H9 (cell line): ENCODE measurements at places on chromosomes 2 and 18. TPM values are rescaled to one million over a fixed set of nuclear protein-coding genes. Genes with fewer than 3 reads are reported as not detected.

DNA sequence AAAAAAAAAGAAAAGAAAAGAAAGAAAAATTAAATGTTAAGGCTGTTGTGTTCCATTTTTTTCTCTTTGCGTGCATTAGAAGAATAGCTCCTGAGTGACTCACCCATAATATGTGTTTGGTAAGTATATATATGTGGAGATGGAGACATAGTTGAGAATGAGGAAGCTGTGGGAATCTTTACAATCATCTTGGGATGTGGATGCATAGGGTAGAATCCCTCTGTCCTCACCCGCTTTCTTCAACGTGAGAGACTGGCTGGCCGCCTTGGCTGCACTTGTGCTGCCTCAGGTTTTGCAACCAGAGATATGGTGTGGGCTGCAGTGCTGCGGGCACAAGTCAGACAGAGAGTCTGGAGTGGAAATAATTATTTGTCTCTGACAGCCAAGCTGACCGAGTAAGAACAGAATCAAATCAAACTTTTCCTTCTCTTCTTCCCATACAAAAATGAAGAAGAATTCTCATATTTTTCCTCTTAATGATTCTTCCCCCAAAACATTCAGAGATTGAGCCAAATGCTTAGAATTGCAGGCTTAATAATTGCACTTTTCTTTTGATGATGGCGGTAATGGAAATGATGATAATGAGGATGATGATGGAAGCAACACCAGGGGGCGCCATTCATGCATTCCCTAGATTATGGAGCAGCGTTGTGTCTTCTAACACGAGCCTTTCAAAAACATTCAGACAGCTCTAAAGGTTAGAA lies 48.5 kb downstream of the SERPINB7 start:
- no peak for DNase-seq
- no peaks in the 10 kb centered on the region for H3K4me1 ChIP-seq
- H3K27me3 ChIP-seq: no peaks in the 10 kb centered on the region
- H3K4me3 ChIP-seq: no peak overlapping the region

DNA sequence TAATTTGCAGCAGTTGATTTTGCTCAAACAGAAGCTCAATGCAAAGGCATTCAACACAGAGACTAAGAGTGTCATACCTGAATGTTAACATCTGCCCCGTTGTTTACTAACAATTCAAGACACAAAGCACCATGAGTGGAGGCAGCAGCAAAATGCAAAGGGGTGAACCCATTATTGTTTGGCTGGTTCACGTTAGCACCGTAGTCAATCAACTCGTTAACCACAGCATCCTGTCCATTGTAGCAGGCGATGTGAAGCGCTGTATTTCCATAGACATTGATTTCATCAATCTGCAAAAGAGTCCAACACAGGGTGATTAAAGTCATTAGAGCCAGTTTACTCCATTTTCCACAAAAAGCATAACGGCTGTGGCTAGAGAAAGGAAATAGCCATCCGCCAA lies 189.3 kb downstream of the ANKRD44 start:
- H3K27me3 ChIP-seq: no peaks in the 10 kb centered on the region
- no peak overlapping the region for H3K27ac ChIP-seq
- DNase-seq: no peak
- H3K4me3 ChIP-seq: no peak overlapping the region

DNA sequence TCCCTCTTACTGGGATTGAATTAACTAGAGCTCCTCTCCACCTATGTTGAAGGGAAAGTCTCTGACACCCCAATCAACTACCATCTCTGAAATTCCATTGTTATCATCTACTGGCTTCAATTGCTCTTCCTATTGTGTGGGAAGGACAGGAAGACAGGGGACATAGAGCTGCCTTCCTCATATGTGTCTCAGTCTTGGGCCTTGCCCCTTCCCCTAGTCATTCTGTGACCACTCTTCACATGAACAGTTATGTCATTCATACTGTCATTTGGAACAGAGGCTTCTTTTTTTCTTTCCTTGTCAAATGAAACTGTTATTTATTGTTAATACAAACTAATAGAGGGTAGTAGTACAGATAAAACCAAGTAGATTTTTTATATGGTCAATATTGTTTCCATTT lies 69.6 kb upstream of the EMILIN2 start:
- H3K4me1 ChIP-seq: no peaks in the 10 kb centered on the region
- H3K36me3 ChIP-seq: peaks cover 55% of the 10 kb centered on the region
- no peak overlapping the region for H3K27ac ChIP-seq
- H3K27me3 ChIP-seq: no peaks in the 10 kb centered on the region
- no peak for DNase-seq

DNA sequence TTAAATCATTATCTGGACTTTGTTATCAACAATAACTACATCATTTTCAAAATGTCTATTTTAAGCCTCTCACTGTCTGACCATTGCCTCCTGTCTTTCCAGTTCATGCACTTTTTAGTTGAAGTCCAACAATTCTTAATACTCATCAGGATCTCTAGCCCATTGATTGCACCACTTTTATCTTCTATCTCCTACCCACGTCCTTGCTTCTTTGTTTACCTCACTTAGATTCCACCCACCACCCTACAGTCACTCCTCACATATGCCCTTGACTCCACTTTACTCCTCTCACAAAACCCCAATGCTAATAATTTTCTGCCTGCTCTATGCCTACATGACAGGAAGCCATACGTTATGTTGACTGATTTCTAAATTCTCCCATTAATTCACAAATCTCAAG lies 21.9 kb downstream of the TACR1 start:
- H3K27ac ChIP-seq: no peak overlapping the region
- peaks cover 9% of the 10 kb centered on the region; the same call in 1 of the 2 replicates for H3K4me1 ChIP-seq
- DNase-seq: no peak
- peaks cover 5% of the 10 kb centered on the region; the same call in 1 of the 2 replicates for H3K36me3 ChIP-seq
- H3K4me3 ChIP-seq: no peak overlapping the region

DNA sequence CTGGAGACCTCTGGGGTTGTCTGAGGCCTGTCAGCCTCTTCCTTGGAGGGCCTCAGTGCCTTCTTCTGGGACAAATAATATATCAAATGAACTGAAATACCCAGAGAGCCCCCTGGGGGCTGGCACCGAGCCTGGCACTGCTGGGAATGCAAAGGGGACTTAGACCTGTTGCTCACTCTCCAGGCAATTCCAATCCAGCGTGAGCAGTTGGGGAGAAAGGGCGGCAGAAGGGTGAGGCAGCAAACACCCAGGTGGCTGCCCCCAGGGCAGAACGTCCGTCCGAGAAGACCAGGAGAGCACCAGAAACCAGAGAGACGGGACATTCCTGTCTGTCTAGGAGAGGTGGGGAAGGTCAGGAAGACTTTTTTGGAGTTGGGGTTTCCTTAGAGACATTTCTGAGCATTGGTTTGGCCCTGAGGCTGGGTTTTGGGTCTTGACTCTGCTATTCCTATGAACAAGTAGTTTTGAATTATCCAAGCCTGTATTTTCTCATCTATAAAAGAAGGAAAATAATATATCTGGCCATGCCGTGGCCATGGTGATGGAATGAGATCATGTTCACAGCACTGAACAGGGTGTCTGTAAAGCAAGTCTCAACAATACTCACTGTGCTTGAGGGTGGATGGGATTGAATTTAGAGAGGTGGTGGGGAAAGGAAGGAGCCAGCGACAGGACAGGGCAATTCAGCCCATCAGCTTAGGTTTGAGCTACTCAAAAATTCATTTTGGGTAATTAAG lies 44.3 kb upstream of the ZBTB7C start:
- no peaks in the 10 kb centered on the region for H3K4me1 ChIP-seq
- no peak overlapping the region for H3K4me3 ChIP-seq
- H3K27ac ChIP-seq: no peak overlapping the region
- no peaks in the 10 kb centered on the region for H3K36me3 ChIP-seq

DNA sequence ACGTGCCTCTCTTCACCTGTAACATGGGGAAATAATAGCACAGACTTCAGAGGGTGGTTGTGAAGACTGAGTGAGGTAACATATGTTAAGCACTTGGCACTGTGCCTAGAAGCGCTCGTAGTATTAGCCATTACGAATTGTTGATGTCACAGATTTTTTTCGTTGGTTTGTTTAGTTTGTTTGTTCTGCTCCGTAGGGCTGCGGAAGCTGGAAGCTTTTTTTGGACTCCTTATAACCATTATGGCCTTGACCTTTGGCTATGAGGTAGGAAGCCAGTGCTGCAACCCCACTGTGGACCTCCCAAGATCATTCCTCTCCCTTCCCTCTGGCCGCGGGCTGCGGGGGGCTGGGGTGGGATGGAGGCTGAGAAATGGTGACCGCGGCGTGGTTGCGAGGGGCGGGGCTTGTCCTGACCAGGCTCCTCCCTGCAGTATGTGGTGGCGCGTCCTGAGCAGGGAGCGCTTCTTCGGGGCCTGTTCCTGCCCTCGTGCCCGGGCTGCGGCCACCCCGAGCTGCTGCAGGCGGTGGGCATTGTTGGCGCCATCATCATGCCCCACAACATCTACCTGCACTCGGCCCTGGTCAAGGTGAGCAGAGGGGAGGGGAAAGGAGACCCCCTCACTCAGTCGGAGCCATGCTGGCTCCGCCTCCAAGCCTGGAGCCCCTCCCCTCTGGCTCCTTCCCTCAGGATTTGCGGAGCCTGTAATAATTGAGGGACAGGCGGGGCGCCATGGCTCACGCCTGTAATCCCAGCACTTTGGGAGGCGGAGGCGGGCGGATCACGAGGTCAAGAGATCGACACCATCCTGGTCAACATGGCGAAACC lies 5.5 kb downstream of the SLC11A1 start:
- H3K4me3 ChIP-seq: peak overlapping the region; percentile 86
- H3K27me3 ChIP-seq: peaks cover 2% of the 10 kb centered on the region; the same call in 1 of the 2 replicates
- H3K27ac ChIP-seq: no peak overlapping the region
- peak; percentile 88 for DNase-seq
- H3K4me1 ChIP-seq: no peaks in the 10 kb centered on the region

DNA sequence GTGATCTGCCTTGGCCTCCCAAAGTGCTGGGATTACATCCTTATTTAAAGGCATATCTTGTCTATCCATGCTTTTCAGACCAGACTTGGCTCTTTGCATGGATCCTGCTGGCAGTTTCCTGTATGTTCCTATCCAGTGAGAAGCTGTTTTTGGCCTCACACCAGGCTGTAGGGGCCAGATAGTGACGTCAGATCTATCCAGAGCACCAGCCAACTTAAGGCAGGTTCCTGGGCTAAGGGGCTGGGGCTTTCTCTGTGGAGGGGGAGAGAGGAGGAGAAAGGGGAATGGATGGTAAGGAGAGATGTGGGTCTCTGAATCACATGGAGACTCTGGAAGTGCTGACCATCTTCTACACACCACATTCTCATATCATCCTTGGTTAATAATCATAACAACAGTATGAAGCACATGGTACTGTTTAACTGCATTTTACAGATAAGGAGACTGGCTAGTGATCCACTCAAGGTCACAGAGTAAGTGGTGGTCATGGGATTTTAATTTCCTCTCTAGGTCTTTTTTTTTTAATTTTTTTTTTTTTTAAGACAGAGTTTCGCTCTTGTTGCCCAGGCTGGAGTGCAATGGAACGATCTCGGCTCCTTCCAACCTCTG lies 2.0 kb upstream of the FAM117B start:
- H3K36me3 ChIP-seq: 0 out of 2 replicates have a peak, but pooled peaks cover 4% of the 10 kb centered on the region
- peak overlapping the region; percentile 45; the same call in 1 of the 3 replicates for H3K4me3 ChIP-seq
- H3K4me1 ChIP-seq: no peaks in the 10 kb centered on the region

DNA sequence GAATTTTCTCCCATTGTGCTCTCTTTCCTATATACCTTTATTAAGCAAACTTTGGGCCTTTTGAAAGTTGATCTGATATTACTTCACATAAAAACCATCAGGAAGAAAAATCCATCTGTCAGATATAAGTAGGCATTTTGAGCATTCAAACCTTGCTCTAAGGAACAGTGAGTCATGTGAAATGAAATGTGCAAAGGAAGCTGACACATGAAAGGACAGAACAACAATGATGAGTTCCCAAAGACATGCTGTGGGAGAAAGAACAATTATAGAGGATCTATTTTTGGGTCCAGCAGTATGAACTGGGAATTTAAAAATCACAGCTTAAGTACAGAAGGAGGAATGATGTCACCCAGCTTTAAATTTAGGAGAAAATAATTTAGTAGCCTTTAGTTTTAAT lies 18.1 kb downstream of the CALCRL start:
- H3K27me3 ChIP-seq: no peaks in the 10 kb centered on the region
- no peak overlapping the region for H3K27ac ChIP-seq
- no peak for DNase-seq
- H3K4me3 ChIP-seq: no peak overlapping the region
- no peaks in the 10 kb centered on the region for H3K4me1 ChIP-seq

- H3K4me1 ChIP-seq: no peaks in the 10 kb centered on the region
- no peaks in the 10 kb centered on the region for H3K27me3 ChIP-seq
- no peak overlapping the region for H3K4me3 ChIP-seq
- no peaks in the 10 kb centered on the region for H3K36me3 ChIP-seq
- no peak for DNase-seq
Observed at GRCh38 chr2:49111456-49111855, 42.9 kb downstream of the FSHR start.

Gene ABCG8
- not detected in 2 replicates for total RNA-seq

- no peak for DNase-seq
- peaks cover 5% of the 10 kb centered on the region for H3K36me3 ChIP-seq
- no peaks in the 10 kb centered on the region for H3K27me3 ChIP-seq
- no peaks in the 10 kb centered on the region for H3K4me1 ChIP-seq
Observed at GRCh38 chr2:60271131-60271530, 282.3 kb downstream of the BCL11A start.

Gene RAX
- total RNA-seq: 0.37 TPM in 1 of 2 replicates, not detected in the other

DNA sequence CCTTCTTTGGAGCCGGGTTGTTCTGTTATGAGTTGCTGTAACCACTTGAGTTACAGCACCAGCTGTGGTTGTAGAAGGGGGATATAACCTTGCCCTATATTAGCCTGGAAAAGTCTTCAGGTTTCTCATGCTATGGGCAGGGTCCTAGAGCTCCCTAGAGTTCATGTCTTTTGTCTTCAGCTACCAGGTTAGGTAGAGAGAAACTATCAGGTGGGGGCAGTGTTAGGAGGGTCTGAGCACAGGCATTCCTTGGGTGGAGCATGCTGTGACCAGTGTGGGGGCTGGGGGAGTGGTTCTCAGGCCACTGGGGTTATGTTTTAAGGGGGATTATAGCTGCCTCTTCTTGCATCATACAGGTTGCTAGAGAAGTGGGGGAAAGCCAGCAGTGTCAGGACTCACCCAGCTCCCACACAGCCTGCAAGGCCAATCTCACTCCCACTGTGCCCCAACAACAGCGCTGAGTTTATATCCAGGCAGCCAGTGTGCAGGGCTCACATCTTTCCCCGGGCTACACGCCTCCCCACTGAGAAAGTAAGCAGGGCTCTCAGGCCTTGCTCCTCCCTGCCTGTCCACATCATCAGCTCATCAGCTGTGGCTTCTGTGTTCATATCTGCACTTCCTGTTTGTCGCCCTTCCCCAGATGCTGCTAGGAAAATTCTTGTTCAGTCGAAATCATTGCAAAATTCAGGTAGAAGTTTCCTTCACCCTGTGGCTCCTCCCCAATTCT lies 133.8 kb upstream of the NRXN1 start:
- H3K27me3 ChIP-seq: no peaks in the 10 kb centered on the region
- no peak overlapping the region for H3K4me3 ChIP-seq
- no peaks in the 10 kb centered on the region for H3K36me3 ChIP-seq
- H3K27ac ChIP-seq: no peak overlapping the region
- no peaks in the 10 kb centered on the region for H3K4me1 ChIP-seq

DNA sequence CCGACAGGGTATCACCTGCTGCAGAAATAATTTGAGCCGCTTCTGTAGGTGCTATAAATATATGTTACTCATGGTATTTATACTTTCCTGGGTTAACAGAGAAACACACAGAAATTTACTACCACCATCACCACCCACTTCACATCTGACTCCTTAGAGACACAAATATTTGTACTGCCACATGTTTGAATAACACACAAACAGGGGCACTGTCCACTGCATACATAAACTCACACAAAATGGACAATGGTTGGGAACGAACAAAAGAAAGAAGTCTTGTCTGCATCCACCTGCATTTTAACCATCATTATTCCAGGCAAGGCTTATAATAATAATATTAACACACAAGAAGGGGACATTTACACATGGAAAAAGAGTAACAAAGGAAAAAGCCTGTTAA lies 24.0 kb downstream of the IMMT start:
- DNase-seq: no peak
- H3K4me1 ChIP-seq: no peaks in the 10 kb centered on the region
- H3K4me3 ChIP-seq: no peak overlapping the region
- no peaks in the 10 kb centered on the region for H3K27me3 ChIP-seq
- peaks cover 22% of the 10 kb centered on the region; the same call in 2 of the 3 replicates for H3K36me3 ChIP-seq
